ENCODE measurements at places on chromosomes 7 and 10.

GRCh38 chr7:41529831-41530230 is 173.1 kb downstream of the INHBA start:
- no peak for DNase-seq

- DNase-seq, result no peak
These were observed 6.0 kb downstream of the GPR158 start for GRCh38 chr10:25180801-25181200.

DNA sequence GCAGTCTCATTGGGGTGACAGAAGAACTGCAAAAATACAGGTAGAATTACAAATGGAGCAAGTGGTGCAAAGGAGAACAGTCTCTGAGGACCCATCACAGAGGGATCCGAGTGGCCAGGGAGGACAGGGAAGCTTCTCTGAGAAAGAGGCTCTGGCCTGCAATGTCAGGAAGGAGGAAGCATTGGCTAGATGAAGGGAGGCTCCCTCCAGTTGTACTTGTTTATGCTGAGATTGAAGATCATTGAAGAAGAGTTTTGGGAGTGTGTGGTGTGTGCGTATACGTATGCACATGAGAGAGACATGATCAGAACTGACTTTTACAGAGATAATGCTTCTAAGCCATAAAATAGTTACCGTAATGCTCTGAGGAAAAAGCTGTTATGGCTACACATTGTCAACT is 274.7 kb upstream of the FZD8 start:
- no peak for DNase-seq

DNA sequence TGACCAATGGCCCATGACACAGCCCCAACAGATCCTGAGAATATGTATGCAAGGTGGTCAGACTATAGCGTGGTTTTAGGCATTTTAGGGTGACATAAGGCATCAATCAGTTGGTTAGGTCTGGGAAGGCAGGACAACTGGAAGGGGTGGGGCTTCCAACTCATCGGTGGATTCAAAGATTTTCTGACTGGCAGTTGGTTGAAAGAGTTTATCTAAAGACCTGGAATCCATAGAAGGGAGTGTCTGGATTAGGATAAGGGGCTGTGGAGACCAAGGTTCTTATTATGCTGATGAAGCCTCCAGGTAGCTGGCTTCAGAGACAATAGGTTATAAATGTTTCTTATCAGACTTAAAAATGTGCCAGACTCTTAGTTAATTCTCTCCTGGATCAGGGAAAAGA is 60.3 kb upstream of the CFAP46 start:
- no peak for DNase-seq

DNA sequence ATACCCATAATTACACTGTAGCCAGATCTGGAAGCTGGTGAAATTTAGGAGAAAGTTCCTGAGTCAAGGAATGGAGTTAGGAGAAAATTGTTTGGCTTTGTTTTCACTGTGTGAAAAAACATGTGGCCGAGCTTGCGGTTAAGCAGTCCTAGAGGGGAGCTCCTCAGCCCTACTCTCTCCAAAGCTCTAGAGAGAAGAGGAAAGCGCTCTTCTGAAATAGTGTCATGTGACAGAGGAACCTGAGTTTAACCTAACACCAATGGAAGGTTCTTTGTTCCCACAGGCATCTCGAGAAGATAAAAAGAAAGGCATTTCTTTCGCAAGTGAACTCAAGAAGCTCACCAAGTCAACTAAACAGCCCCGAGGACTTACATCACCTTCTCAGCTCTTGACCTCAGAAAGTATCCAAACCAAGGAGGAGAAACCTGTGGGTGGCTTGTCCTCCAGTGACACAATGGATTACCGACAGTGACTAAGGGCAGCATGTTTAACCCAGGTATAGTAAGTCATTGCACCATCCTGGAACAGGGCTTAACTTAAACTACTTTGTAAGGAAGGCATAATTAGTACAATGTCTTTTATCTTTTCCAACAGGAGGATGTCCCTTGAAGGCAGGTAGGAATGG is 38.0 kb downstream of the NOC3L start:
- no peak for DNase-seq

DNA sequence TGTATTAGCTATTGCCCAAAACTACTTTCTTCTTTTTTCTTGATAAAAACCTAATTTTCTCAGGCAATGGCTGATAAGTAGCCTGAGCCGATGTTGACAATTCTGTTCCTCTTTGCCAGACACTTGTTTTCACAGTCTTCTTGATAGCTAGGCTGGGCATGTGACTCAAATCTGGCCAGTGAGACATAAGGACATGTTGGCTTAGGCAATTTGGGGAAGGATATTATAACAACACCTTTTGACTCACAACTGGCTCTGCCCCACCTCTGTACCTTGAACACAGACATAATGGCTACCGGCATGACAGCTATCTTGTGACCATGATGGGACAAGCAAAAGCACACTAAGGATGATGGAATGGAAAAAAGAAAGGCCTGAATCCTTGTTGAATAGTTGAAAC is 72.9 kb upstream of the GPR22 start:
- DNase-seq, result no peak

DNA sequence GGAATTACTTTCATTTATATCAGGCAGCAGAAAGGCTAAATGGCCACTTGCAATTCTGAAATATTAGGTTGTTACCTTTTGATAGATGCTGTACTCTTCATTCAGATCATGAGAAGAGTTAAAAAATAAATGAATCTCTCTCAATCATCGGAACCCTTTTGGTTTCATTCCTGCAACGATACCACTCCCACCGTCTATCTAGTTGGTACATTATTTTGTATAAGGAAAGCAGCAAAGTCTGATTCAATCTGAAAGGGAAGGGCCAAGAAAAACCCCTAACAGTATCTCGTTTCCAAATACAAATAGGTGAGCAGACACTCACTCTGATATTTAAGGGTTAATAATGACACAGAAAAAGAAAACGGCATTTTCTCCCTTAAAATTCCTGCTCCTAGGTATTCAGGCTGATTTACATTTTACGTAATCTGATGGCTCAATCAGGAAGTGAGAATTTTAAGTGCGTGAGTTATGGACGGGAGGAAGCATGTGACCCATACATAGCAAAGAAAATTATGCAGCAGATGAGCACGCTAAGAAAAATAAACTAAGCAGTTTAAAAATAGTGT is 209.4 kb upstream of the KLF14 start:
- DNase-seq, result peak; percentile 78

DNA sequence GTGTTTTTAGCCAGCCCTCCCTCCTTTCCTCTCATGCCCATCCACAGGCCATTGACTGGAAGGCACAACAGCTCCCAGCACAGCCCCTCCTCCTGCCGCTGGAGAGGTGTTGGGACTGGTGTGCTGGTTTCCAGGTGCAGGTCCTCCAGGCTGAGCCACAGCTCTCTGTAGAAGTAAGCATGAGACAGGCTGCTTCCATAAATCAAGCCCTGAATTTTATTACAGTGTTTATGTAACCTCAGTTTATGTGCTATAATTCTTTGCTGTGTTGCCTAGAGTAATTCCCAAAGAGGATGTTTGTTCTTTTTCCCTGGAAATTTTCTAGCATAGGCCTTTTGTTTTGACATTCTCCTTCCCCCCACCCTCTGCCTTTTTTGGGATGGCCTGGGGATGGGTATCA is 445.8 kb downstream of the AUTS2 start:
- no peak for DNase-seq

DNA sequence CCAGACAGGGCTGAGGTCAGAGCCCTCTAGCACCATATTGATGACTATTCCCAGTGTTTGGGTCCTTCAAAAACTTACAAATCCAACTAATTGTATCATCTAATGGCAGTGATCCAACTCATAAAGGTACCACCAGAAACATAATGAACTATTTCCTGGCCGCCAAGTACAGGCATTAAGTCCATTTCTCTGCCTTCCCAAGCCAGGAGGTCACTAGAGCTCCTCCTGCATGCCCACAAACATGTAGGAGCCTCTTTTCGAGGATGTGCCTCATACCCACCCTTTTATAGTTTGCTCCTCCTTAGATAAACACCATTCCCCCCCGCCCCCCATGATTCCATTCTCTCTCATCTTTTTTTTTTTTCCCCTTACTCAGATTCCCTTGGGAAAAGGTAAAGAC is 91.3 kb downstream of the CHN2 start:
- no peak for DNase-seq

GRCh38 chr10:11359869-11360268 is 251.6 kb downstream of the USP6NL start:
- DNase-seq, result no peak

DNA sequence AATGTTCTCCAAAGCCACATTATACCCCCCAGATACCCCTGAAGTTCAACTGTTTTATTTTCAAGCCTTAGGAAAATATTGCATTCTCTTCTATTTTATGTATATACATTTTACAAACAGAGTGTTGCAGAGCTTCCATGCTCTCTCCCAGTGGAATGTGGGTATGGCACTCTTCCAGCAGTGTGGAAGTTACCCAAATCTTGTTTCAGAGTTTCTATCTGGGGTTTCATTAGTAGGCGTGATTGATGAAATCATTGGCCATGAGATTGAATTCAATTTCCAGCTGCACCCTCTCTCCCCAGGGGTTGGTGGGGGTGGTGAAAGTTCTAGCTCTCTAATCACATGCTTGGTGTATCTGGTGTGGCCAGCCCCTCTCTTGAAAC is 350.4 kb downstream of the RPS24 start:
- no peak for DNase-seq

DNA sequence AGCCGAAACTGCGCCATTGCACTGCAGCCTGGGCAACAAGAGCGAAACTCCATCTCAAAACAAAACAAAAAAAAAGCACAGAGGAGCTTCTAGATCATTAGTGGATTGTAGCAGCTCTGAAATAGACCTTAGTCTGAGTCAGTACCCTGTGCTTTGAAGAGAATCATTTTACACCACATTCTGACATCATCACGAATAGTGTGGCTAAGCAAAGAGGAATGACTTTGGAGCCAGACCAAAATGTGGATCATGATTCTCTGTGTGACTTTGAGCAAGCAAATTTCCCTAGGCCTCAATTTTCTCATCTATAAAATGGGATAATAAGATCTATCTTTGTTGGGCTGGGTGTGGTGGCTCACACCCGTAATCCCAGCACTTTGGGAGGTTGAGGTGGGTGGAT is 618.9 kb downstream of the CALN1 start:
- DNase-seq, result no peak

GRCh38 chr7:99731638-99732374 is 3.2 kb downstream of the CYP3A7 start:
- DNase-seq, result no peak

GRCh38 chr10:11594589-11595394 is 16.7 kb downstream of the USP6NL start:
- no peak for DNase-seq

- no peak for DNase-seq
These were observed 2.7 kb upstream of the EN2 start for GRCh38 chr7:155455132-155455693.

DNA sequence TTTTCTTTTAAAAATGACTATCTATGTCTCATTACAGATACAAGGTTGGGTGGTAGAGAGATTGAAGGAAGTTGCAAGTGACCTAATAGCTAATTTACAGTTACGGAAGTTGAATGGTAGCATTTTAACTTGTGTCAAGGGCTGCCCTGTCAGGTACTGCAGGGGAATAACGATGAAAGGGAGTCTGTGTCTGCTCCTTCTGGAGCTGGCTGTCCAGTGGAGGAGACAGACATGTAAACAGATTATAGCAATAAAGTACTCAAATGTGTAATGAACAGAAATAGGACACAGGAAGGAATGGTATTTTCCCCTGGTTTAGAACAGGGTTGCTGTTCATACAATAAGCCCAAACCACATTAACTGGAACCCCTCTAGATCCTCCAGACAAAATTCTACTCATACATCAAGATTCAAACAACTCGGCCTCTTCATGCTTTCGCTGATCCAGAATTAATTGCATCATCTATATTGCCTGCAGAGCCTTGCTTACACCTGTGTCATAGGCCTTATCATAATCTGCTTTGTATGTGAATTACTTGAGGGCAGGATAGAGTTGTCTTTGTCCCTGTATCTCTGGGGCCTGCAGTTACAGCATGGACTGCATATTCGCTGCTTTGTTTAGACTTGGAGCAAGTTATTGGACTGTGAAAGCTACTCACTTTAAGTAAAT is 42.8 kb downstream of the AUTS2 start:
- no peak for DNase-seq

- DNase-seq, result no peak
These were observed 197.1 kb downstream of the SORCS1 start for GRCh38 chr10:106967452-106967851.

DNA sequence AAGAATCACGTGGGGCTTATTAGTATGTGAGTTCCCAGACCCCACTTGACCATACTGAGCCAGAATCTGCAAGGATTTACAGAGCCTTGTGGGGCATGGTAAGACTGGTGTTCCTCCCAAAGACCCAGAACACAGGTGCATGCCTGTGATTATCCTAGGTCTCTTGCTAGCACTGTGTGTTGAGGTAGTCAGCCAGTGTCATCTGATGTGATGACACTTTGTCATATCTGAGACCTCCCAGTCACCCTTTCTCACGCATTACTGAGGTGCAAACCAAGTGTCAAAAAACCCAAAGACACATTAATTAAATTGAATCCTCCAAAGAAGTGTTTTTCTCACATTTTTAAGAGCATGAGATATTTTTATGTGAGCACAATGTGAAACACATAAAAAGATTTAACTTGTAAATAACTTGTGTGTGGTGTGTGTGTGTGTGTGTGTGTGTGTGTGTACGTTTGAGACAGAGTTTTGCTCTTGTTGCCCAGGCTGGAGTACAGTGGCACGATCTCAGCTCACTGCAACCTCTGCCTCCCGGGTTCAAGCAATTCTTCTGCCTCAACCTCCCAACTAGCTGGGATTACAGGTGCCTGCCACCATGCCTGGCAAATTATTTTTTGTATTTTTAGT is 162.0 kb upstream of the PRPS1L1 start:
- DNase-seq, result no peak

DNA sequence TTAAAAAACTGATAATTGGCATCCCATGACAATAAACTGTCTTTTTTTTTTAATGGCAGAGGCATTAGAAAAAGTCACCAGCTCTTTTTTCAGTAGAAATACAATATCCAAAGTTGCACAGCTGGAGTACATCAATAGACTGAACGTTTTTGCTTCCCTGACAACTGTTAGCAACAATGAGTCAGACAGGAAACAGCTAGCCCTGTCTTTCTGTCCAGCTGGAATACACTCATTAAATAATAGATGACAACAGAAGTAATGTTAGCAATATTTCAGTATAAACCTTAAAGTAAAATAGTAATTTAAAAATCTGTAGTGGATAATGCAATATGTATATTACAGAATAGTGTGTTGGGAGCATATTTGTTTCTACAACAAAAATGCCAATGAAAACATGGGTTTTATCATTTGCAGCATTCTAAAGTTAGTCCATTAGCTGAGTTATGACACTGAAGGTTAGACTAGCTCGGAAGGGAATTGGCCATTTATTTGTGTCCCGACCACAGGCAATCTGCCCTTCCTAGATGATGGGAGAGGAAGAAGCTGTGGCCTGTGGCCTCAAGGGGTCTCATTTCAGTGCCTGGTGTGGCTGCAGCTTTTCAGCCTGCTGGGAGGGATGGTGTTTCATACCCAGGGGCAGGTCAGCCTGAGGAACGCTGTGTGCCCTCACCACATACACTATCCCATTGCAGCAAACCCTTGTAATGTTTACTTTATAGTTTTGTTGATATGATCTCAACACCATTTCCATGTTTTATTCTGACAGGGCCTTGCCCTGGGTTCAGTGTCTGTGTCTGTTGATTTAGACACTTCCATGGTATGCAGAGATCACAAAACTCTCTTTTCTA is 173.3 kb downstream of the SLC16A9 start:
- DNase-seq, result peak; percentile 49

- DNase-seq, result no peak
These were observed 455.6 kb upstream of the ANKRD30A start for GRCh38 chr10:36669615-36670352.
